Occipital lobe (tissue), 3 donors: ENCODE measurements at places on chromosomes 3 and 15. TPM values are rescaled to one million over a fixed set of nuclear protein-coding genes. Genes with fewer than 3 reads are reported as not detected.

- DNase-seq: no peak
Measured at GRCh38 chr3:151578495-151578894, 117.6 kb upstream of the IGSF10 start.

- no peak for DNase-seq
Measured at GRCh38 chr15:70348226-70348543, 250.5 kb upstream of the TLE3 start.

- DNase-seq: no peak
Measured at GRCh38 chr3:52175416-52176179, 21.4 kb upstream of the POC1A start.

- DNase-seq: no peak
Measured at GRCh38 chr3:106420628-106421027, 551.8 kb upstream of the CBLB start.

DNA sequence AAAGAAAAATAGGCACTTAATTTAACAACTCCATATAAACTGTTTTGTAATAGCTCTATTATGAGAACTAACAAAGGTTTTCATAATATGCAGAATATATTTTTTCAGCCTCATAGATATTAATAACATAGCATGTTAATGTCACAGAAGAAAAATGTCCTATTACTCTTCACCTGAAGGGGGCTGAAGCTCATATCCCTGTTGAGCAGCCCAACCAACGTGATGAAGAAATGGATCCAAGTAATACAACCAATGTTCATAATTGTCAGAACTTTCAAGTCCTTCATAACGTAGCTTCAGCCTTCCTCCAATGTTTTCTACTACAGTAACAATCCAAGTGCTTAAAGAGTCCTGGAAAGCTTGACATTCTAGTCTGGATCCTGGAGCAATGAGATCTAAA, 34.5 kb upstream of the STIMATE start:
- no peak for DNase-seq

DNA sequence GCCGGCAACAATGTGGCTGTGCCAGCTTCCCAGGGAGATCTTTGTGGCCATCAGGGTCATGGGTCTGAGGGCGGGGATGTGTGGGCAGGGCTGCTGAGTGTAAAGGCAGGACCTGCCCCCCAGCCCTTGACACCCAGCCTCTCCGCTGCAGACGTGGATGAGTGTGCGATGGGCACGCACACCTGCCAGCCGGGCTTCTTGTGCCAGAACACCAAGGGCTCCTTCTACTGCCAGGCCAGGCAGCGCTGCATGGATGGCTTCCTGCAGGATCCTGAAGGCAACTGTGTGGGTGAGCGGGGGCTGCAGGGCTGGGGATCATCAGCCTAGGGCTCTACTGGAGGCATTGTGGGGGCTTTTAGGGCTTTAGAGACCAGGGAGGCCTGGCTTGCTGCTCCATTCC, 78.8 kb downstream of the FBLN2 start:
- DNase-seq: no peak

DNA sequence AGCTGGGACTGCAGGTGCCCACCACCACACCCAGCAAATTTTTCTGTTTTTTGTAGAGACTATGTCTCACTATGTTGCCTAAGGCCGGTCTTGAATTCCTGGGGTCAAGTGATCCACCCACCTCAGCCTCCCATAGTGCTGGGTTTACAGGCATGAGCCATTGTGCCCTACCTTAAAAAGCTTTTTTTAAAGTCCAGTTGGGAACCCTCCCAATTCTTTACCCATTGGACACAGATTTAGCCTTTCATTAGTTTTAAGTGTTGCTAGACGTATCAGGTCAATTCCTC, 1.7 kb upstream of the DENND4A start:
- no peak for DNase-seq

- peak; percentile 45 for DNase-seq
Measured at GRCh38 chr15:31214864-31215489, 111.7 kb upstream of the KLF13 start.

GRCh38 chr15:31237043-31237324, 89.7 kb upstream of the KLF13 start:
- no peak for DNase-seq

- peak; percentile 69 for DNase-seq
Measured at GRCh38 chr3:179653096-179653797, 407 bp downstream of the USP13 start.

- no peak for DNase-seq
Measured at GRCh38 chr15:82850731-82851130, 41.3 kb downstream of the WHAMM start.

- DNase-seq: no peak
Measured at GRCh38 chr15:48646331-48646730, 822 bp upstream of the FBN1 start.

DNA sequence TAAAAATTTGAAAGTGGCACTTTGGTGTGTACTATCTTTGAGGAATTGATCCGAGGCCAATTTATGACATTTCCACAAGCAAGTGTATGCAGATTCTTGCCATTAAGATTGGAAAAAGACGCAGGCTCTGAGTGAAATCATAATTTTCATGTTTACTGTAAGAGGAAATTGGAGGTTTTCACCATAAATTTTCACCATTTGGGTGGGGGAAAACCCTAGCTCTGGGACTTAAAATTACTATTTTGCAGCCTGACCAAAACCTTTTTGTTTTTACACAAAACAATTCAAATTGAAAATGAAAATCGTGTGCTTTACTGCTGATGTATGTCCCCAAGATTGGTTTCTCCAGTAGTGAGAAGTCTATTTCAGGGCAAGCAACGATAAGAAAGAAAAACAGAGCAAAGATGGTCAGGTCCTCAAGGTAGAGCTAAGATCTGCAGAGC, 282.6 kb downstream of the FOXP1 start:
- DNase-seq: no peak

- DNase-seq: no peak
Measured at GRCh38 chr15:84033793-84034553, 201.6 kb upstream of the GOLGA6L4 start.

DNA sequence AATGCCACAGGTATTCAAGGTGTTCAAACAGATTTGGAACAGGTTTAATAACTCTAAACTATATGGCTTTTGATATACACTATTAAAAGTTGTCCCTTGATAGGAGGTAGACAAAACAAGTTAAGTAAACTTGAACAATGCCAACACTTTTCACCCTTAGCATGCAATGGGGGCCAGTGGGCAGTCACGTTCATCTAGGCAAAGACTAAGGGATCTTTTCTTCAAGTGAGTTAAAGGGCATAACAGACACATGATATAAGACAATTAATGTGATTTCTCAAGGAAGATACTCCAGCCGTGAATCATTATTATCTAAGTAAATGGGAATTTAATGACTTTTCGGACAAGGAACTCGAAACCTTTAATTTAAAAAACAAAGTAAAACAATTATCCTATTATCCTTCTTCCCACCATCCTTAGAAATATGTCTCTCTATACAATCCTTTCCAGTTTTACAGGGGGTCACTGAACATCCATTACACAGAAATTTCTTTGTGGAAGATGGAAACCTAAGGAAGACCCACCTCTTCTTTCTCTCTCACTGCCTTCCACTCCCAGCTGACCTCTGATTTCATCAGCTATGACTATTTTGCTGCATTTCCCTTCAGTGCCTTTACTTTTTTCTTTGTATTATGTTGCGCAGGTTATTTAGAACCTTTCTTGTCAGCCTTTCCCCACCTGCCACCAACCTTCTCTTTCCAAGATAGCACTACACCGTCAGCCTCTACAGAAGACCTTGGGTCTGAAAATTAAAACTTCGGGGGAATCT, 1.5 kb downstream of the CLDN1 start:
- DNase-seq: no peak

- no peak for DNase-seq
Measured at GRCh38 chr3:107284612-107285011, 92.6 kb upstream of the CCDC54 start.

- no peak for DNase-seq
Measured at GRCh38 chr3:171132873-171133272, 106.4 kb upstream of the SLC2A2 start.

DNA sequence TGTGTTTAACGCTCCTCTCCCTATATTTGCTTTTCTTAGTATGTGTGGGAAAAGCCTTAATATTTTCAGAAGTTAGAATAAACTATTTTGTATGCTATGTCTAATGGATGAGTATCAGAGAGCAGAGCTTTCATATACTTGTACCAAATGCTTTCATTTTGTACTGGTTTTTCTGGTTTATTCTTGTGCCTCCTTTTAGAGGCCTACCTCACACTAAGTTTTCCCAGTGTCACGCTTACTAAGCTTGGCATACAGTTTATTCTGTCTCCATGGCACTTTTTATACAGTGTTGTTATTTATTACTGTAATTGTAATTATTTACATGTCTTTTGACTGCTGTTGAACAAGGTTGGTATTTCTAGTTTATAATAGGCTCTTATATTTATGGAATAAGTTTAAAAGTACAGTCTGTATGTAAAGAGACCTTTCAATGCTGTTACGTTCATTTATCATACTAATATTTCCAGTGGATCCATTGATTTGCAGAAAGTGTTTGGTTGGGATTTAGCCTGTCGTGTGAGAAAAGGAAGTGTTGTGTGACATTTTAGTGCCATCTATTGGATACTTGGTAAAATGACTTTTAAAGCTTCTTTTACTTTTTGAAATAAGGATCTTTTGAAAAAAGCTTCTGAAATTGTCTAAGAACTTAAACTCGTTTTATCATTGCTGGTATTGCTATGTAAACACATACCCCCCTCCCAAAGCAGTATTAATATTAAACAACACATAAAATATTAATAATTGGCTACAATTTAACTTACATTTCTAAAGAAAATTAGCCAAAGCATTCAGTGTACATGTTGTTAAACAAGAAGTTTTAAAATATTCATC, 5.2 kb upstream of the EBLN2 start:
- no peak for DNase-seq

DNA sequence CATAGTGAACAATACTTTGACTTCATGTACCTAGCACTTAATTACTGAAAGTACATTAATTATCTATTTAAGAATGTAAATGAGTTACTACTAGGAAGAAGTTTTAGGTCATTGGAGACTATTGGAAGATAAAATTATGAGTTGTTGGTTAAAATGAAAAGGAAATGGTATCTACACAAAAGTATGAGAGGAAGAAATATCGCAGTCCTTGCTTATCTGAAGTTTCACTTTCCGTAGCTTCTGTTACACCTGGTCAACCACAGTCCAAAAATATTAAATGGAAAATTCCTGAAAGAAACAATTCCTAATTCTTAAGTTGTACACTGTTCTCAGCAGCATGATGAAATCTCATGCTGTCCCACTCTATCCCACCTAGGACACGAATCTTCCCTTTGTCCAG, 57.8 kb downstream of the HACD2 start:
- no peak for DNase-seq

DNA sequence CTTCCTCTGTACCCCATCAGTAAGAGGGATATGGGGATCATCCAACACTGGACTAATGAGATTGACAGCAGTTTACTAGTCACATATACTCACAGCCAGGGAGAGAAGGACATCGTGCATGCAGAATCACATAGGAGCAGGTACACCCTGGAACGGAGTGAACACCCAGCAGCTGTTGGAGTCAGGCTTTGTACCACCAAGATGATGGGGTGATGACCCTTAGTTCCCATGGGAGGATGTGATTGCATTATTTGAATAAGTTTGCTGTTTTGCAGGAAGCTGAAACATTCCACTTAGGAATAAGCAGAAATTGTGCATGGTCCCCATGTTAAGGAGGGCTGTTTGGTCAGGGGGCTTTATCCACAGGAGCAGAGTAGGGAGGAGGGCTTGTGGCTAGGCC, 482.7 kb upstream of the PDZRN3 start:
- no peak for DNase-seq

- DNase-seq: peak; percentile 75
Measured at GRCh38 chr15:40340740-40341400, at the start of gene CCDC9B. TSS of gene CCDC9B (minus strand) at chr15:40340939. CDS start at chr15:40340819, 120 bp downstream.

DNA sequence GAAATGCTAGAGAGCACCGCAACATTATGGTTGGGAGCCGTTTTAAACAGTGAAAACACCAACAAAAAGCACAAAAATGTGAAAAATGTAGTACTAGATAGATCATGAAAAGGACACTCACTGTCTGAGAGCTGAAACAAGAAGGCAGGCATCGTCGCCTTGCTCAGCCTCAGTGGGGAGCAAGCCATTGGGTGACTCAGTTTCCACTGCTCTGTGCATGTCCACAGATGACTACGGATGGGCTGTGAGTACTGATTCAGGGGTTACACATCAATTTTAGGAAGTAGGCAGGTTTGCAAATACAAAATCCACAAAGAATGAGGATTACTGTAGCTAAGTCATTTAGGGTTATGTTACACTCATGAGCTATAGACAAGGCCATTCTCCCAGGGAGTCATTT, 10.8 kb downstream of the NOX5 start:
- no peak for DNase-seq

DNA sequence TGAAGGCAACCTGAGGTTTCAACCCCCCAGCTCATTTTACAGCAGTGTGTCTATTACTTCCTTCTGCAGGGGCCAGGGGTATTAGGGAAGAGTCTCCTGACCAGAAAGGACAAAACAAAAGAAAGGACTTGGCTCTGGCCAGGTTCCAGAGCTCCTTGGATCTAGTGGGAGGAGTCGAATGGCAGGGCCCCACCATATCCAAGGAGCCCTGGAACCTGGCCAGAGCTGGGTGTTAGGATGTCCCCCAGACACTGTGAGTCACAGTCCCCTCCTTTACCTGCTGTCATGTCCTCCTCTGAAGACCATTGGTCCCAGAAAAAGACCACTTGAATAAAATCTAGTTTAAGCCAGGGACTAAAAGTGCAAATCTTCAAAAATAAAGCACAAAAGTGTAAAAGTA, 113.2 kb downstream of the EEFSEC start:
- no peak for DNase-seq

DNA sequence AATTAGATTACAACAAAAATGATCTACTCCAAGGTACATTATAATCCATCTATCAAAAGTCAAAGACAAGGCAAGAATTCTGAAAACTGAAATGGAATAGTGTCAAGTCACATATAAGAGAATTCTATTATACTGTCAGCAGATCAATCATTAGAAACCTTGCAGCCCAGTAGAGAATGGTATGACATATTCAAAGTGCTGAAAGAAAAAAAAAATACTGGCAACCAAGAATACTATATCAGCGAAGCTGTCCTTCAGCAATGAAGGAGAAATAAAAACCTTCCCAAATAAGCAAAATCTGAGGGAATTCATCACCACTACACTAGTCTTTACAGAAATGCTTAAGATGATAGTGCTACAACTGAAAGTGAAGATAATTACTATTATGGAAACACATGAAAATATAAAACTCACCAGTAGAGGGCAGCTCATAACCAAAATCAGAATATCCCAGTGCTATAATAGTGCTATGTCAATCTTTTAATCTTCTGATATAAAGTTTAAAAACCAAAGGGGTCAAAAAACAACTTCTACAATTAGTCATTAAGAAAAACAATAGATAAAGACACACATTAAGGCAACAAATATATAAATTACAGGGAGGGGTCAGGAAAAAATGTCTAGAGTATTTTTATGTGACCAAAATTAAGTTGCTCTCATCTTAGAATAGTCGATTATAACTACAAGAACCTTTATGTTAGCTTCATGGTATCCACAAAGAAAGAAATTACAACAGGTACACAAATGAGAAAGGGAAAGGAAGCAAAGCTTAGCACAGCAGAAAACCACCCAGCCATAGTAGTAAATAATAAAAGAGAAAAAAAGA, 190.7 kb upstream of the CNTN6 start:
- DNase-seq: no peak

The ETV5 gene
- 46.2 TPM for total RNA-seq

The FEZF2 gene
- 15.0 TPM for total RNA-seq

The APBA2 gene
- total RNA-seq: 108 TPM

The SPTBN5 gene
- total RNA-seq: 0.16 TPM

The LRRC2 gene
- total RNA-seq: 7.8 TPM

The SLC28A1 gene
- not detected for total RNA-seq

The PLSCR2 gene
- total RNA-seq: not detected

The UNC13C gene
- total RNA-seq: 47.6 TPM

The MLH1 gene
- total RNA-seq: 44.5 TPM
